Stimulated activated CD4-positive, alpha-beta T cell treated with anti-CD3 and anti-CD28 coated beads, TNF-alpha, amount 100 ng/mL, for 4 hours (primary cell): ENCODE measurements at places on chromosomes 4 and X.
A peak's percentile ranks its signal among the peaks of the same experiment; 100 is the strongest.

- DNase-seq, result no peak
These were observed 112.8 kb upstream of the DKK2 start for GRCh38 chr4:107148904-107149303.

GRCh38 chr4:69970071-69970470, 4.5 kb upstream of the CSN2 start:
- DNase-seq, result no peak

DNA sequence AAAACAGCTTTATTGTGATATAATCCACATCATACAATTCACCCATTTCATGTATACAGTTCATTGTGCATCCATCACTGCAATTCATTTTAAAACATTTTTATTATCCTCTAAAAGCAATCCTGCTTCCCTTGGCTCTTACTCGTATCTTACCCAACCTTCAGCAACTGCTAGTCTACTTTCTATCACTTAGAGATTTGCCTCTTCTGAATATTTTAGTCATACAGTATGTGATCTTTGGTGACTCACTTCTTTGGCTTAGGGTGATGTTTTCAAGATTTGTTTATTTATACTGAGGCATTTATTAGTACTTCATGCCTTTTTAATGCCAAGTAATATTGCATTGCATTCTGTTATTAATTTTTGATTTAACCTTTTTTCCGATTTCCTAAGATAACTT, 15.0 kb upstream of the MSMO1 start:
- DNase-seq, result no peak

- DNase-seq, result peak; percentile 31
These were observed at the start of gene MBNL3 for GRCh38 chrX:132488819-132489577. TSS of gene MBNL3 (minus strand) at chrX:132489038. CDS start at chrX:132439611, 49,427 bp downstream.

- no peak for DNase-seq
These were observed 68.5 kb upstream of the MAP9 start for GRCh38 chr4:155445306-155445705.

DNA sequence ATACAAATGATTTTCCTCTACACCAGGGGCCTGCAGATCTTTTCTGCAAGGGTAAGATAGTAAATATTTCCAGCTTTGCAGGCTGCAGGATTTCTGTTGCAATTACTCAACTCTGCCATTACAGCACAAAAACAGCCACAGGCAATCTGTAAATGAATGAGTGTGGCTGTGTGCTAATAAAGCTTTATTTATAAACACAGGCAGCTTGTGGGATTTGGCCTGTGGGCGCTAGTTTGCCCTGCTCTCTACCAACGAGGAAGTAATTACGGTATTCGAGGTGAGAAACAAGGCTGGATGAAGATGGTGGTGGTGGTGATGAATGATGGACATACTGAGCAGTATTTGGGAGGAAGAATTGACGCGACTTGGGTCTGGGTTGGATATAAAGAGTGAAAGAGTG, 30.7 kb downstream of the ADGRG2 start:
- DNase-seq, result no peak

DNA sequence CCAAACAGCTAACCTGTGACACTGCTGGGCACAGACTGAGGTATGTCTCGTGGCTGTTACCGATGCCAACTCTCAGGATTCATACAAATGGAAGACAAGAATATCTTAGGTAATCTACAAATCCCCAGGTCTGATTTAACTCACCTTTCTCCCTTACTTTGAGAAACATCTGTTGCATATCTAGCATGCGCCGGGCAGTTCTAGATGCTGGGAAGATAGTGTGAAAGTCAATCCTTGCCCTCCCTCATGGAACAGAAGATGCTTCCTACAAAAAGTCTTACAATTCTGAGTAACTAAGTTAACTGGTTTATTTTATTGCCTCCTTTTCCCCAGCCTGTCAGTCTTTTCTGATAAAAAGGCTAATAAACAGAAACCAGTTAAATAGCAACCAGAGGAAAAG, 212.2 kb upstream of the FAT1 start:
- DNase-seq, result no peak

- no peak for DNase-seq
These were observed 340.1 kb upstream of the FSTL5 start for GRCh38 chr4:162503868-162504267.

DNA sequence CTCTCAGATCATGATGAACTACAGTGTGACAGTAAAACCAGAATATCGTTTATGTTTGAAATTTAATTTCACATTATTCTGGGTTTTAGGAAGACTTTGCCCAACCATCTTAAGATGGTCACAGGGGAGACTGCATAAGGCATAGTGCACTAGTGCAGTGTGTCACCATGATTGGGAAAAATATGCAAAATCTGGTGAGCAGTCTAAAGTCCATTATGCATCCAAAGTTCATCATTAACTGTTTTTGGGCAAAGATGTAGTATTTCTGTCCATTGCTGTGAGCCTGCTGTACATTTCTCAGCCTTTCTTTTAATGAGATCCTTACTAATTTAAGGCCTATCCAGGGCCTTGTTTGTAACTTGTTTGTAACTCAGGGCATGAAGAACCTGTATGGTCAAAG, 11.3 kb upstream of the MFAP3L start:
- DNase-seq, result no peak

DNA sequence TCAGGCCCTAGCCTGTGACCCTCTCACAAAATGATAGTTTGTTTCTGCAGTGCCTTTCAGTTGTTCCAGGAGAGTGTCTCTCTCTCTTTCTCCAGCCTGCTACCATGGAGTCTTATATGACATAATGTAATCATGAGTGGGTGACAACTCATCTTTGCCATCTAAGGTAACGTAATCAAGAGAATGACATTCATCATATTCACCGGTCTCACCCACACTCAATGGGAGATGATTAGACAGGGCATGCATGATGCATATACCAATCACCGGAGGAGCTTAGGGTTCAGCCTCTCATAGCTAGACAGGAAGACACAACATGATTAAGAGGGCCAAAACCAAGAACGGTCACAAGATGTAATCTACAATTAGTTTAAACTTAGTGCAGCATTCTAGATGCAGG, 97.1 kb upstream of the FAM9B start:
- no peak for DNase-seq

DNA sequence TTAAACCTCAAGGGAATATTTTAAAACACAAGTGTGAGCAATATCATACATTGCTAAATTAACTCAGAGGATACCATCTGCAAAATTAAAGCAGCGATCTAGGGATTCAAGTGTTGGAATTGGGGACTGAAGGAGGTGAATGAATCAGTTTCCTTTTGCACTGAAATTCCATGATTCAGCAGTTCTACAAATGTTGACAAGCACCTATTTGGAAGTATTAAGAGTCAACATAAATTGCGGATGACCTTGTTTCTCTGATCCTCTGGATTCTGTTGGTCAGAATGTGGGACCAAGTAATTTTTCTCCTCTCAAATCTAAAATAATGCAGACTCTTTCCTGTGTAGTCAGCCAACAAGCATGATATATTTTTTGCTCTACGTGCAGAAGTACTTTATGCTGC, 78.8 kb downstream of the LDB2 start:
- no peak for DNase-seq

DNA sequence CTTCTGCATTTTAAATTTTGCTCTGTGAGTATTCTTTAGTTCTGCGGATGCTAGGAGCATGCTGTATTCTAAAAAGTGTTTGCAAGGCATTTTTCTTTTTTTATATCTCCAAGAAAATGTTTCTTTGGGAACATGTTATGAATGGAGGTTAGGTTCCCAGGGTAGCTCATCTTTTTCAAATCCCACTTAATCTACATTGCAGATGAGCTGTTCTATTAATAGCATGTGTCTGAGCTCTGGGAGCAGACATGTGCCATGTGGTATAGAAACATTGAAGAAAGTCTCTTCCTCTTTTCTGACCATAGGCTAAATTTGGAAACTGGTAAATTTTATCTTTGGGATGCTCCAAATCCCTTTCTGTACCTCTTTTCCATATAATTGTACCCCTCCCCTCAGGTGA, 23.2 kb downstream of the DIAPH2 start:
- DNase-seq, result no peak

GRCh38 chr4:146095860-146096259, 79.7 kb upstream of the LSM6 start:
- DNase-seq, result no peak

DNA sequence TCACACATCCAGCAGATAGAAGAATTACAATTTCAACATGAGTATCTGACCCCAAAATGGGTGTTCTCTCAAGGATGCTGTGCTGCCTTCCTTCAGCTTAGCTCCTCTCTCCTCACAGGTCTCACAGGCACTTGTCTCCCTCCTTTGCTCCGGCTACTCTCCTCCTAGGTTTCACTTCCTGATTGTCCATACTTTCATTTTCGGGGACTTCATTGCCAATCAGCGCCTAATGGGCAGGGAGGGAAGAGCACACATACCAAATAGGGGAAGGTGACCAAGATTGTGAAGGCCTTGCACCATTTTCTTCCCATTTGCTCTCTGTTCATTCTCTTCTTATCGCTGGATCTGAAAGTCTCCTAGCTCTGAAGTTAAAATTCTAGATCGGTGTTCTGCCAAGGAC, 125.4 kb upstream of the EOLA2 start:
- DNase-seq, result no peak

- peak; percentile 38 for DNase-seq
These were observed 50.5 kb downstream of the RHOH start for GRCh38 chr4:40247350-40247749.

- no peak for DNase-seq
These were observed 86.9 kb upstream of the NWD2 start for GRCh38 chr4:37157476-37158167.

DNA sequence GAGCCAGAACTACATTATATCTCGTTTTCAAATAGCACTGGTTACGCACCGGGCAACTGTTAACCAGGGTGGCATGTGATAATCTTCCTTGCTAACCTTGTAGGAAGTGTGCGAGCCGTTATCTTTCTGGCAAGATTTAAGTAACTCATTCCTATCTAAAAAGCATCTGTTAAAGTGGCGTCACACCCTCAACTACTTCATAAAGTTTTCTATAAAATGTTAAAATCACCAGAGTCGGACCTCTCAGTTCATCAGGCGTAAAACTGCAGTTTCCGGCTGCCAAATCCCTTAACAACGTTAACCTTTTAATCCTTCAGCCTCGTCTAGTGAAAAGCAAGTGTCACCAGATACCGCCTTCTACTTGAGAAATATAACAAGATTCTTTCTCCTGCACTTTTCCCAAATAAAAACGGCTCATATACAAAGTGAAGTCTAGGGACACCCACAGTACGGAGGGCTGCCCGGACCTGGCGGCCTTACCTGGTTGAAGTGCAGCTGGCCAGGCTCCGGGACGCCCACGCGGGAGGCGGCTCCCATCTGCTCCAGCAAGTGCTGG, 1.2 kb downstream of the SLC39A8 start:
- DNase-seq, result no peak

DNA sequence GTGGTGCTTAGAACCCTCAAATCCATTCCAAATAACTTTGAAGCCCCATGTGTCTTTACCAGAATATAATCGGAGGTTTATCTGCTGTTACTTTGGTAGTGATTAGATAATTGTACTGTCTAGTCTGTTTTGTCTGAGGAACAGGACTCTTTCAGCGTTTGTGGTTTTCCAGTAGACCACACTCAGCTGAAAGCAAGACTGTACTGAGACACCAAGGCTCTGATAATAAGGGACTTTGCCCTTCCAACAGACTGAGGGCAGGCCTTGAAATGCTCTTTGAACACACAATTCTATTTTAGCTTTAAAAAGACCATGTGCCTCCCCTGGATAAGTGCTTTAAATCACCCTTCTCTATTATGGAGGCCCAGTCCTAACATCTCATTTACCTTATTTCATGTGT, 76.1 kb downstream of the KLHL8 start:
- DNase-seq, result no peak

- no peak for DNase-seq
These were observed 984.2 kb upstream of the ADGRL3 start for GRCh38 chr4:60215906-60216305.

- DNase-seq, result no peak
These were observed 259.4 kb upstream of the JADE1 start for GRCh38 chr4:128550060-128550459.

DNA sequence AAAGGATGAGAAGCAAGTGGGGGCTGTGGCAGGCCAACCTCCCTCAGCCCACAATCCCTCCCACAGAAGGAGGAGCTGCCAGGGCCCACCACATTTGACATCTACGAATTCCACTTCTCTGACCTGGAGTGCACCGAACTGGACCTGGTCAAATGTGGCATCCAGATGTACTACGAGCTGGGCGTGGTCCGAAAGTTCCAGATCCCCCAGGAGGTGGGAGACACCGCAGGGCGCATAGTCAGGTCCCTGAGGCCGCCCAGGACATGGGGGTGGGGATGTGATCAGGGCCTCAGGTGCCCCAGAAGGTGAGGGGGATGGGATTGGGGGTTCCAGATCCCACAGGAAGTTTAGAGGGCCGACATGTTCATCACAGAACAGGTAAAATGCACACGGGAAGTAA, 13.7 kb downstream of the ATP5ME start:
- no peak for DNase-seq
